CD4-positive, alpha-beta T cell (primary cell): ENCODE measurements at places on chromosomes 11 and 22. TPM values are rescaled to one million over a fixed set of nuclear protein-coding genes. Genes with fewer than 3 reads are reported as not detected.
A peak's percentile ranks its signal among the peaks of the same experiment; 100 is the strongest.

Gene CSF2RB
- total RNA-seq, result 1.5 TPM

DNA sequence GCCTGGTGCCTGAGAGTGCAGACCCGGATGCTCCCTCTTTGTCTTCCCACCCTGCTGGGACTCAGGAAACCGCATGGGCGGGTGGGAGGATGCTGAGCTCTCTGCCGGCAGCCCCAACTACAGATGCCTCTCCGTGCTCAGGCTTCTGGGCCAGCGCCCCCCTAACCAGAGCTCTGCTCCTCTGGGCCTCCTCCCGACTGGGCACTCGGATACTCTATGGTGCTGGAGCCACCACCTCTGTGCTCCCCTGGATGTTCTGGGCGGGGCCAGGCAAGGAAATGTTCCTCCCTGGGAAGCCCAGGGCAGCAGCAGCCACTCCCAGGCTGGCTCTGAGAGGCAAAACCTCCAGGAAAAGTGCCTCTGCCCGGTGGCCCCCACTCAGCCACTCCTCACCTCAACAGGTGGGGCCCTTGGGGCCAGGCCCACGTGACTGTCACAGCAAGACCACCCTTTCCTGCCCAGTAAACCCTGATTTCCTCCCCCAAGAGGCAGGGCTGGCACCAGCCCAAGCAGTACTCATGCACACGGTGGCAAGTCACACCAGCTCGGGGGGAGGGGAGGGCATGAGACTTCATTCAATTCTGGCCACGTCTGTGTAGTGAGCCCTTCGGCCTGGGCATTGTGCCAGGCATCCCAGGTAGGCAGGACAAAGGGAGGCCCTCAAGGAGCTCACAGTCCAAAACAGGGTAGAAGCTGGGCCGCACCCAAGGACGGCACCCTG is 54.7 kb upstream of the TCF20 start:
- peak; percentile 57 for DNase-seq

- no peak for DNase-seq
Observed at GRCh38 chr11:88013508-88014065, 161.7 kb downstream of the RAB38 start.

Gene AIFM3
- total RNA-seq, result 0.34 TPM

Gene TRIM51
- not detected for total RNA-seq

Gene TBX1
- total RNA-seq, result not detected

DNA sequence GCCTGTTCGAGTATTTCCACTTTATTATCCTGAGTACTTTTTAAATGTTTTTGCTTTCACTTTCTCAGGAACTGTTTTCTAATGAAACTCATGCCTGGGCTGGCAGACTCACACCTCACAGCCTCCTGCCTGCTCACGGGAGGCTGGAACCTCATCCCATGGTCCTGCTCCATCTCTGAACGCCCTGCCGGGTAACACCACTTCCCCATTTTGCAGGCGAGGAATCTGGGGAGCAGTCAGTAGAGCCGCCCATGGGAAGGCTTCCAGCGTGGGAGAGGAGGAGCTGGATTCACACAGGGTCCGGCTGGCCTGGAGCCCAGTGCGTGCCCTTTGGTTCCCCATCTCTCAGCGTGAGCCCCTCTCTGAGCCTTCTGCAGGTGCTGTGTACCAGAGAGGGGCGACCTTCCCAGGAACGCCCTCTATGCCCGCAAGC is 53.6 kb downstream of the SCUBE1 start:
- DNase-seq, result no peak

DNA sequence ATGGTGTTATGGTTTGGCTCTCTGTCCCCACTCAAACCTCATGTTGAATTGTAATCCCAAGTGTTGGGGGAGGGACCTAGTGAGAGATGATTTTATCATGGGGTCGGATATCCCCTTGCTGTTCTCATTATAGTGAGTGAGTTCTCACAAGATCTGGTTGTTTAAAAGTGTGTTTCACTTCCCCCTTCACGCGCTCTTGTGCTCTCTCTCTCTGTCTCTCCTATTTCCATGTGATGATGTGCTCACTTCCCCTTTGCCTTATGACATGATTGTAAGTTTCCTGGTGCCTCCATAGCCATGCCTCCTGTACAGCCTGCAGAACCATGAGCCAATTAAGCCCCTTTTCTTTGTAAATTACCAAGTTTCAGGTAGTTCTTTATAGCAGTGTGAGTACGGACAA is 765.1 kb downstream of the KCNA4 start:
- DNase-seq, result no peak

DNA sequence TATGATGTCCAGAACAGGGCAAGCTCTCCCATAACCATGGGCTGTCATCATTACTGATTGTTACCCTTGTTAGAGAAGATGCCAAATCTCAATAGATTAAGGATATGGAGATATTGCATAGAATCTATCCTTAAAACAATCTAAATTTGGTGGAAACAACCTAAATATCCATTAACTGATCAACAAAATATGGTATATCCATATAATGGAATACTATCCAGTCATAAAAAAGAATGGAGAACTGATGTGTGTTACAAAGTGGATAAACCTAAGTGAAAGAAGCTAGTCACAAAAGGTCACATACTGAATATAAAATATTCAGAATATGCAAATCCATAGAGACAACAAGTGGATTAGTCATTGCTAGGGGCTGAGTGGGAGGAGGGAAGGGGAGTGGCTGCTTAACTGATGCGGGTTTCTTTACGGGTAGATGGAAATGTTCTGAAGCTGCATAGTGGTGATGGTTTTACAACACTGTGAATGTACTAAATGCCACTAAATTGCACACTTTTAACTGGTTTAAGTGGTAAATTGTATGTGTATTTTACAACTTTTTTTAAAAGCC is 36.1 kb upstream of the SMCO4 start:
- DNase-seq, result no peak

Gene SPON1
- 2.2 TPM for total RNA-seq

Gene NXPE4
- total RNA-seq, result not detected

DNA sequence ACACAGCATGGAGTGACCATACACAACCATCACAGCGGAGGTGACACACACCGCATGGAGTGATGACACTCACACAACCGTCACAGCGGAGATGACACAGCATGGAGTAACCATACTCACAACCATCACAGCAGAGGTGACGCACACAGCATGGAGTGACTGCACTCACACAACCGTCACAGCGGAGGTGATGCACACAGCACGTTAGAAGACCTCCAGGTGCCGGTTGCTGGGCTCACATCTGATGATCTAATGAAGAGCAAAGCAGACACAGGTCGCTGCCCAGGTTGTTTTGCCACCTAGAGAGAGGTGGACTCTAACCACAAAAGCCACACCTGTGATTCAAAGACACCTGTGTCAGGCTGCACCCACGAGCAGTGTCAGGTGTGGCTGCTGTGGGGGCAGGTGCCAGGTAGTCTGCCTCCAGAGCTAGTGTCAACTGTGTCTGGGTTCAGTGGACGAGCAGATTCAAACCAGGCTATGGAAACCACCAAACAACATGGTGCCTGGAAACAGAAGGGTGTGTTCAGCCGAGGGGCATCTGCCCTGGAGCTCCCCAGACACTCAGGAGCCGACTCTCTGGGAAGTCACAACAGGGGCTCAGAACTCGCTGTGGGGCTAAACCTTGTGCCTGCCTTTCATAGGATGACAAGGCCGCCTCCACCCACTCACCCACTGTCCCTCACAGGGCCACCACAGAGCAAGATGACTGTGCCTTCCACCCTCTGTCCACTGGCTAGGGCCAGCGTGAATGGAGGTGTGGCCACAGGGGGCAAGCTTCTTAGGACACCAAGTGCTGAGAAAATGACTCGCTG is 608.2 kb downstream of the TBC1D22A start:
- DNase-seq, result no peak

Gene OR5A1
- not detected for total RNA-seq

Gene CD3D
- 274 TPM for total RNA-seq

DNA sequence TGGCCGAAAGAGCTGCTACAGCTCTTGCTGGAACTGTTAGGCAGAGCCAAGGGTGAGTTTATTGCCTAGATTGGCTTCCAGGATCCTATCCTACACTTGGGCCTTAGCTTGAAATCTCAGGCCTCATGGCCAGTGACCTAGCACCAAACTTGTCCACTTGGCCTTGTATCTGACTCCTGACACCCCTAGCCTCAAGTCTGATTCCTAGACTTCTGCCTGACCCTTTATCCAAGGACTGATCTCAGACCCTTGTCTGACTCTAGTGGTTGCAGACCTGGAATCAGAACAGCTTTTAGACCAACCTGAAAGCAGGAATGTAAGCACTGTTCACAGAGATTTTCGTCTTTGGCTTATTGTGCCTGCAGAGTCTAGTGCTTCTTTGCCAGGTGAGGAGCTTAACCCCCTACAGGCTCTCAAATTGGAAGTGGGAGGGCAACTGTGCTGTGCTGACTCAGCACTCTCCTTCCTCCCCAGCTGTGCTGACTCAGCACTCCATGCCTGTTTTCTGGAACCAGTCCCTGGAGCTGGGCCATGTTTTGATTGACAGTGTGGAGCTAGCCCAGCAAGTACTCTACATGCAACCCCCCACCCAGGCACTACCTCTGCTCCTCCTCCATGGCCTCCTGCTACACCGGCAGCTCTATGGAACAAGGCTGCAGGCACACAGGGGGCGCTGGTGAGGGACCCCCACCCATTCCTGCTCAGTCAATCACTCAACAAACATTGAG is 35.1 kb downstream of the RRP8 start:
- no peak for DNase-seq

Gene SPI1
- 4.9 TPM for total RNA-seq
